ENCODE measurements at places on chromosomes 5 and 9. TPM values are rescaled to one million over a fixed set of nuclear protein-coding genes. Genes with fewer than 3 reads are reported as not detected.

Gene FOXD1
- not detected for total RNA-seq

Gene SPINK6
- not detected for total RNA-seq

Gene ARHGEF39
- total RNA-seq: 14.5 TPM

Gene PTGES
- total RNA-seq: not detected

Gene CYSRT1
- total RNA-seq: 0.36 TPM

Gene FIBCD1
- total RNA-seq: not detected

Gene WNT8A
- total RNA-seq: not detected

Gene PPP1R26
- 0.10 TPM for total RNA-seq

Gene NFIB
- not detected for total RNA-seq

Gene ITGA2
- 5.0 TPM for total RNA-seq

Gene ELP1
- total RNA-seq: 22.1 TPM

Gene INSL4
- not detected for total RNA-seq

Gene HRH2
- 34.5 TPM for total RNA-seq

Gene CTSV
- 0.67 TPM for total RNA-seq

Data from activated naive CD4-positive, alpha-beta T cell treated with anti-CD3 and anti-CD28 coated beads, Interleukin-2, amount 10 ng/mL, durations not matched to agents 5 hours and 36 hours (primary cell).